ENCODE measurements at places on chromosomes 7 and 10. TPM values are rescaled to one million over a fixed set of nuclear protein-coding genes. Genes with fewer than 3 reads are reported as not detected.

Gene C10orf53
- not detected for polyA plus RNA-seq

Gene LLCFC1
- polyA plus RNA-seq, result 0.77 TPM

Gene HIBADH
- polyA plus RNA-seq, result 51.9 TPM

Gene GIMAP4
- 108 TPM for polyA plus RNA-seq

Gene HECW1
- 3.7 TPM for polyA plus RNA-seq

Gene CHRM2
- 0.72 TPM for polyA plus RNA-seq

Gene NXPH1
- polyA plus RNA-seq, result not detected

- no peak for DNase-seq
These were observed 149.5 kb downstream of the AHR start for GRCh38 chr7:17447728-17448478.

DNA sequence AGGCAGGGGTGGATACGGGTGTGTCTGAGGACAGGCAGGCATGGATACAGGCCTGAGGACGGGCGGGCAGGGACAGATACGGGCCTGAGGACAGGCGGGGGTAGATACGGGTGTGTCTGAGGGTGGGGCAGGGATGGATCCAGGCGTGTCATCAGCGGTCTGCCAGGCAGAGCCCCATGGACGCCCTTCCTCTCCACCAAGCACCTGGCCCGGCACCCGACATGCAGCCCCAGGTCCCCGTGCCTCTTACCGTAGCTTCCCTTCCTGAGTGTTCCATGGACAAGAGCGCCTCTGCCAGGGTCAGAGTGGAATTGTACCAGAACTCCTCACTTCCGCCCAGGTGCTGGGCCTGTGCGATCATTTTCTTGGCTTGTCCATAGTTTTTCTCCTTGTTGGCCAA, 74.6 kb upstream of the NKX6-2 start:
- no peak for DNase-seq

DNA sequence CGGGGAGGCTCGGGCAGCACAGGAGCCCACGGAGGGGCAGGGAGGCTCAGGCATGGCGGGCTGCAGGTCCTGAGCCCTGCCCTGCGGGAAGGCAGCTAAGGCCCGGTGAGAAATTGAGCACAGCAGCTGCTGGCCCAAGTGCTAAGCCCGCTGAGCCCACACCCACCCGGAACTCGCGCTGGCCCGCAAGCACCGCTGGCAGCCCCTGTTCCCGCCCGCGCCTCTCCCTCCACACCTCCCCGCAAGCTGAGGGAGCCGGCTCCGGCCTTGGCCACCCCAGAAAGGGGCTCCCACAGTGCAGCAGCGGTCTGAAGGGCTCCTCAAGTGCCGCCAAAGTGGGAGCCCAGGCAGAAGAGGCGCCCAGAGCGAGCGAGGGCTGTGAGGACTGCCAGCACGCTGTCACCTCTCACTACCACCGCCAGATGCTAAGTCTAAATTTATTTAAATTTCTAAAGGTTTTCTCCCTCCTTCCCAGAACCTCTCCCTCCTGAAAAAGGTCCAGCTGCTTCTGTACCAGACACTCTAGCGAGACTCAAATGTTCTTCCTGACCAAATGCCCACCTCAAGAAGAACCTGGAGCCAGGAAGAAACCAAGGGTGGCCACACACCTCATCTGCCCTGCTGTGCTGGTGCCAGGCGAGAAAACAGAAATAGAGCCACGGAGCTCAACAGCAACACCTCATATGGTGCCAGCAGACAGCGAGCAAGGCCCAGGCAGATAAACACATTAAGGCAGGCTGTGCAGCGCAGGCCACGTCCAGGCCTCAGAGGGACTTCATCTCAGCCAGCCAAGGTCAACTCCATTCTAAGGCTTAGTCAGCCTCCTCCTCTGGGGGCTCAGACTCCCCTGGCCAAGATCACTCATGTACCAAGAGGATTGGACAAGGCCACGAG, 47.0 kb downstream of the KCNMA1 start:
- DNase-seq, result no peak

- DNase-seq, result no peak
These were observed 108.3 kb downstream of the CPXM2 start for GRCh38 chr10:123783296-123783695.

DNA sequence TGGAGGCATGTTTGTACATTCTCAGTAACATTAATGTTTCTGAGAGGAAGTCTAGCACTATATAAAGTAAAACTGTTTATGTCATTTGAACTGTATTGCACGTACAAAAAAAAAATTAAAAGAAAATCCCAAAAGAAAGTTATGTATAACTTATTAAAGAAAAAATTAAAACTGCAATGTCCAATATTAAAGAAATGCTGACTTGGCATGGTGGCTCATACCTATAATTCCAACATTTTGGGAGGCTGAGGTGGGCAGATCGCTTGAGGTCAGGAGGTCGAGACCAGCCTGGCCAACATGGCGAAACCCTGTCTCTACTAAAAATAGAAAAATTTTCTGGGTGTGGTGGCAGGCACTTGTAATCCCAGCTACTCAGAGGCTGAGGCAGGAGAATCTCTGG, 178.7 kb upstream of the VIPR2 start:
- DNase-seq, result no peak

- no peak for DNase-seq
These were observed 354.2 kb upstream of the DPP6 start for GRCh38 chr7:153698046-153698445.

- DNase-seq, result no peak
These were observed 143.8 kb downstream of the ZNF248 start for GRCh38 chr10:37713642-37714041.

DNA sequence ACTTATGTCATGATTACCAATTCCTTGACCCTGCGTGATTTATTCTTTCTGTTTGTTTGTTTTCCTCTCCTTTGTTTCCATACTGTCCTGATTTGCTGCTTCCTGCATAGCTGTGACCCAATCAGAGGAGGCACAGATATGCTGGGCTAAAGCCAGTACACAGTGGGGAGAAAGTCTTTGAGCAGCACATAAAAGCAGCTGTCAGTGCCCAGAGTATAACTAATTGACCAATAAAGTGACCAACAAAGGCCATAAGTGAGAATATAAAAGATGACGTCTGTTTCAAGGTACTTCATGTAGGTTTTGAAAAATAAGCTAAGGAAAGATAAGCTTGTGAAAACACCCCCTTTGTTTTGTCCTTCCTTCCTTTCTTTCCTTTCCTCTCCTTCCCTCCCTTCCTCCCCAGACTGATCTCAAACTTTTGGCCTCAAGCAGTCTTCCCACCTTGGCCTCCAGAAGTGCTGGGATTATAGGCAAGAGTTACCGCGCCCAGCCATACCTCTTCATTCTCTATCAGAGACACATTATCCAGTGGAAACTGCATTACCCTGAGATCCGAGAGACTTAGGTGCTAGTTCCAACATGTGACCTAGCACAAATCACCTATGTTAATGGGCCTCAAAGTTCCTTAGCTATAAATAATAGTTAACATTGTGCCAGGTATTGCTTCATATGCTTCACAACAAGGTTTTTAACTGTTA, 17.0 kb downstream of the BCAP29 start:
- no peak for DNase-seq

- DNase-seq, result no peak
These were observed 6.1 kb upstream of the ACTA2 start for GRCh38 chr10:88958721-88959120.

DNA sequence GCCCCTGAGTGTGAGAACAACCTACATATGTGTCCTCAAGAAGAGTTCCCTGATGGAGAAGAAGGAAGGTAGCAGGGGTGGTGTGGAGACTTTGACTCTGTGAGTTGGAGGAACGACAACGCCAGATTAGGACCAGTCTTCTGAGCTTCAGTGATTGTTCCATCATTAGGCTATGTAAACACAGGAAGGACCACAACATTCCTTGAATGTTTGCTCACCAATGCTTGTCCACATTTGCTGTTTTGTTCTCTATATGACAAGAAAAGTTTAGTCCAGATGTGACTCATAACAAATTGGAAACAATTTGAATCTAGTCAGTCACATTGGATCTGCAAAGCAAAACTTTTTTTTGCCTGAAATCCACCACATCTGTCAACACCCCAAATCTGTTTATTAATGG, 62.7 kb downstream of the ENTPD1 start:
- DNase-seq, result no peak

- DNase-seq, result no peak
These were observed 93.8 kb downstream of the GAD2 start for GRCh38 chr10:26310361-26310760.

- no peak for DNase-seq
These were observed 122.6 kb upstream of the ASAH2 start for GRCh38 chr10:50373821-50374501.

- DNase-seq, result no peak
These were observed 2.2 kb downstream of the ZNF365 start for GRCh38 chr10:62376071-62377025.

GRCh38 chr7:104650991-104651640, 322.7 kb downstream of the LHFPL3 start:
- DNase-seq, result no peak

DNA sequence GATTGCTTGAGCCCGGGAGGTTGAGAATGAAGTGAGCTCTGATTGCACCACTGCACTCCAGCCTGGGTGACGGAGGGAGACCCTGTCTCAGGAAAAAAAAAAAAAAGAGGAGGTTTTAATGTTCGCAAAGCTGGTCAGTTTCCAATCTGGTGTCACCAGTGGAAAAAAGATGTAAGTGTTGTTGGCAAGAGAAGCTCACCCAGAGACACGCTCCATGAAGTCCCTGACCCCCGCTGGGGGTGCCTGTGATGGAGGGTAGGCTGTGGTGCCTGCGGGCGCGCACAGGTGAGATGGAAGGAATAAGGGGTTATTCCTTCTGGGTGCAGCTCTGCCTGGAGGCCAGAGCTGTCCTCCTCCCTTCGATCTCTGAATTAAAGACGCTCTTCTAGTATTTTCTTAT, 122.7 kb downstream of the CUX1 start:
- DNase-seq, result no peak

DNA sequence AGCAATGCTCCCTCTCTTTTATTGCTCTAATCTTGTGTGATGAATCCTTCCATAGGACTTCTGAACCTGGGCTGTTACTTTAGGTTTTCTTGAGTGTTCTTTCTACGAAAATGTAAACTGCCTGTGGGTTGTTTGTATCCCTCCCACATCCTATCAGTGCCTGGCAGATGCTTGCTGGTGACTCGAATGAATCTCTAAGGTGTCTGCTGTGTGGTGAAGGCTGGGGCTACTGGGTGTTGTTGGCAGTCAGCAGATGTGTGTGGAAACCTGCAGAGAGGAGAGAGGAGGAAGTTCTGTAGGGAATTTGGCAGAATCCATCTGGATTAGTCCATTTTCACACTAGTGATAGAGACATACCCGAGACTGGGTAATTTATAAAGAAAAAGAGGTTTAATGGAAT, 639.4 kb downstream of the CALN1 start:
- DNase-seq, result no peak

Measured in left lung (tissue), 14 donors.